ENCODE measurements at places on chromosomes 1 and 21. TPM values are rescaled to one million over a fixed set of nuclear protein-coding genes. Genes with fewer than 3 reads are reported as not detected.
A peak's percentile ranks its signal among the peaks of the same experiment; 100 is the strongest.

- DNase-seq, result no peak
Measured at GRCh38 chr1:7755448-7755847, 15.6 kb upstream of the VAMP3 start.

TNN gene
- 0.18 TPM for total RNA-seq

KRTAP7-1 gene
- total RNA-seq, result not detected

- no peak for DNase-seq
Measured at GRCh38 chr21:46613391-46613790, 8.5 kb upstream of the S100B start.

GRCh38 chr1:53951697-53952096 lies 5.5 kb downstream of the LRRC42 start:
- DNase-seq, result no peak

DNA sequence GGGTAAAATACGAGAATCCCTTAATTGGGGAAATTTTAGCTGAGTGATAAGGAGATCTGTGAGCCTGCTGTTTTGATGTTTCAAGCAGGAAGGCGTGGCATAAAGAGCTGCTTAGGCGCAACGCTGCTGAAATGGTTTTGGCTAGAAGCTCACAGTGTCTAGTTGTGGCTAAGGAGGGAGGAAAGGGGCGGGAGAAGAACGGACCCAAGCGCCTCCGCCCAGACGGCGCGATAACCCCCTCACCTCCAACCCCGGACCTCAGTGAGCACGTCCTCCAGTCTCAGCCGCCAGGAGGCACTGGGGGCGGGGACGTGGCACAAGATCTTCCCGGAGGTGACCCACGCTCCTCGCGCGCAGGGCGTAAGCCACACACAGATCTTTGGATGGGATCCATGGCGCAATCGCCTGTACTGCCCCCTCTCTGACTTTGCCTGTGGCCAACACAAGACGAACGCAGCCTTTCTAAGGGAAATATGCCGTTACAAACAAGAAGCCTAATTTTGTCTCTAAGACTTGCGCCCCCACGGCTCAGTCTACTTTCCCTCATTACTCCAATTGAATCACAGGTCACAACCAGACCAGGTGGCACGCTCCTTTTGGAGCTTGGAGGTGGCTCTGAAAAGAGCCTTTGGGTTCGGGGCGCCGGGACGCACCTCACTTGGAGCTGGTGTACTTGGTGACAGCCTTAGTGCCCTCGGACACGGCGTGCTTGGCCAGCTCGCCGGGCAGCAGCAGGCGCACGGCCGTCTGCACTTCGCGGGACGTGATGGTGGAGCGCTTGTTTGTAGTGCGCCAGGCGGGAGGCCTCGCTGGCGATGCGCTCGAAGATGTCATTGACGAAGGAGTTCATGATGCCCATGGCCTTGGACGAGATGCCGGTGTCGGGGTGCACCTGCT lies 23.4 kb upstream of the RNF187 start:
- DNase-seq, result no peak

DNA sequence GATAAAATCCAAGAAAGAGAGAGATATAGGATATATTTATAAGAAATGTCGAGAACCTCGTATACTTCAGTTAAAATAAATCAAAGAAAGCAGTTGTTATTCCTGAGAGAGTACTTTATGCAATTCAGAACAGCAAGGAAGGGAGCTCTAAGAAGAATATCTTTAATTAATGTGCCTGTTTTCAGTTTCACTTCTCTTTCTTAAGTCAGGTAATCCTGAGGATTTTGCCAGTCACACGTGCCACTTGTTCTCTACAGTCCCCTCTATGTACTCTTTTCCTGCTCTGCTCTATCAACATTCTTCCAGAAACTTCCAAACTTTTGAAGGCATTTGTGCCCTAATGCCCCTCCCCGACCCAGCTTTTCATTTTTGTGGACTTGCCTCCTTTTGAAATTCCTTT lies 211.9 kb downstream of the AKT3 start:
- DNase-seq, result no peak

DNA sequence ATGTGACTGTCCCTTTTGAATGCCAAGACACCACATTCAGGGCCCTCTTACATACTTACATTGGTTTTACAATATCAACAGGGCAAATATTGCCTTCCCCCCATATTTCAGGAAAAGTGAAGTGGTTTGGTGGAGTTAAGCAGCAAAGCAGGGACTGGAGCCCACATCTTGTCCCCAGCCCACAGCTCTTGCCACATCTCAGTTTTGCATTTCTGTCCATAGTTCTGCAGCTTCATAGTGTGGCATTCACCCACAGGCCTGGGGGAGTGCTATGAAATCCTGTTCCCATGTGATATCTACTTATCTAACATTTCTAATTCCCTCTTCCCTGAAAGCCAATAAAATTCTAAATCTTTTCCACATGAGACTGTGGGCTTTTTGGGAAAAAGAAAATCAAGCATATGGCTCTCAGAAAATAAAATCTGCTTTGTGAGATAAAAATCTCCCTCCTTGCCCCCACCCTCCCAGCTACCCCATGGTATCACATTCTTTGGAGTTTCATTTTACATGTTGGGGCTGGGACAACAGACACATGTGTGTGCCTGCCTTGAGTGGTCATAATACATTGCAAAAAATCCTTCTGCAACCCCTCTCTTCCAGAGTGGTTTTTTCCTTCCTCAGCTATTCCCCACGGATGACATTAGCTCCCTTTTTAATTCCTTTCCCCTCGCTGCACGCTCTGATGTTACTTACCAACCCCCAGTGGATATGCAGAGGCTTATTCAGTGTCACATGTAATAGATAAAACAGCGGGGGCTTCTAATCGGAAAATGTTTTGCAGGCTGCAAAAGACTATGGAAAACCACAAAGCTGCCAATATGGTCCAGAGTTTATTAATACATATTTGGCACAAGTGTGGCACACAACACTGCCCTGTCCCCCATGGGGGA lies 20.5 kb upstream of the CD2 start:
- no peak for DNase-seq

GRCh38 chr1:247430434-247430833 lies 14.5 kb downstream of the NLRP3 start:
- no peak for DNase-seq

- peak; percentile 38 for DNase-seq
Measured at GRCh38 chr21:45323487-45324311, 36.0 kb upstream of the POFUT2 start.

CD52 gene
- 541 TPM for total RNA-seq

GRCh38 chr1:228900099-228900885 lies 165.0 kb downstream of the RHOU start:
- DNase-seq, result no peak

DNA sequence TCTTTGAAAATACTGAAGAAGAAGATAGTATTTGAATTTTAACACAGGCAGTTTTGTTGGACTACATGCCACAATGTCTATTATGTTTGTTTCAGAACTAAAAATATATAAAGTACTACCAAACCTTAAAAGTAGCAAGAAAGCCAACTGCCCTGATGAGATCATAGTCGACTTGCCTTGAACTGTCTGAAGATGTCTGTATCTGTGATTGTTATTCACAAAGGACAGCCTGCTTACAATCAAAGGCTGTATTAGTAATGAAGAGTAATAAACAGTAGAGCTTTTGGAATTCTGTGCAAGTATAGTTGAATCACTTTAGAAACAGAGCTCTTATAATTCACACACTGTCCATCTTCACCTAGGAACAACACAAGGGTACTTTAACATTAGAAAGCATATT lies 228.3 kb downstream of the NCAM2 start:
- DNase-seq, result no peak

GRCh38 chr1:47761974-47762373 lies 235.2 kb downstream of the TRABD2B start:
- no peak for DNase-seq

DNA sequence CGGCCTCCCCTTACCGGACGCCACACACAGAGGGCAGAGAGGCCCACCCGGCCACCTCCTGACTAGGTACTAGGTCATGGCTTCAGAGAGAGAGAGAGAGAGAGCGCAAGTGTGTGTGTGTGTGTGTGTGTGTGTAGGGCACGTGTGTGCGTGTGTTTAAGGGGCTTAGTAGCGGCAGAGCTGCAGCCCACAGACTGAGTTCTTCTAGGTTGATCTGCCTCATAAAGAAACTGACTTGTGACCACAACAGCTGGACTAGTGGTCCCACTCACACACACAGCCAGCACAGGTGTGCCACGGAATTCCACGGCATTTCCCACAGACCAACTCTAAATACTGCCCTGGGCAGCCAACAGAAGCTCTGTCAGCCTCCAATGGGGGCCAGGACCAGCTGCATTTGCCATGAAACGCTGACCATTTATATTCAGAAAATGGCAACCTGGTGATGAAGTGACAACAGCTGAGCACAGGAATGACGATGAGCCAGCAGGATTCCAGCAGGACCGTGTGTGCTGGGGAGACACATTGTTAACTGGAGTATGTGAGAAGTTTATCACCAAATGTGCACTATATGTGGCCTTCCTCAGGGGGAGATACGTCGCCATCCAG lies 38.8 kb upstream of the GPR153 start:
- DNase-seq, result no peak

- DNase-seq, result no peak
Measured at GRCh38 chr21:35332841-35333426, 283.8 kb upstream of the RUNX1 start.

DNA sequence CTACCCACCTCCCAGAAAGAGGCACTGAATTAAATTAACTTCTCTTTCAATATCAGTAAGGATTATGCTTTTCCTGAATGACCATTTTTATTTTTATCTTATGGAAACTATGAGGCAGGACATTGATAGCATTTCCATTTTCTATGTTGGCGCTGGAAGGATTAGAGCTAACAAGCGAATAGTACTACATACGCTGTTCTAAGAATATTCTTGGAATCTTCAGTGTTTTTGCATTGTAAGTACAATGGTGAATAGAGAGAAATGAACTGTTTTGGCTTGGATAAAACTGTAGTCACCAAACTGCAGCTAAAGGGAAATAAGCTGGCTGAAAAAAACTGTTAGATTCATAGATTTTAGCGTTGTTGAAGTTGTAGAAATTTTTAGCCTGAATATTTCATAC lies 779.0 kb upstream of the ADGRL4 start:
- no peak for DNase-seq

KRTAP19-5 gene
- not detected for total RNA-seq

HYI gene
- total RNA-seq, result 67.7 TPM

POU2F1 gene
- total RNA-seq, result 20.1 TPM

DNA sequence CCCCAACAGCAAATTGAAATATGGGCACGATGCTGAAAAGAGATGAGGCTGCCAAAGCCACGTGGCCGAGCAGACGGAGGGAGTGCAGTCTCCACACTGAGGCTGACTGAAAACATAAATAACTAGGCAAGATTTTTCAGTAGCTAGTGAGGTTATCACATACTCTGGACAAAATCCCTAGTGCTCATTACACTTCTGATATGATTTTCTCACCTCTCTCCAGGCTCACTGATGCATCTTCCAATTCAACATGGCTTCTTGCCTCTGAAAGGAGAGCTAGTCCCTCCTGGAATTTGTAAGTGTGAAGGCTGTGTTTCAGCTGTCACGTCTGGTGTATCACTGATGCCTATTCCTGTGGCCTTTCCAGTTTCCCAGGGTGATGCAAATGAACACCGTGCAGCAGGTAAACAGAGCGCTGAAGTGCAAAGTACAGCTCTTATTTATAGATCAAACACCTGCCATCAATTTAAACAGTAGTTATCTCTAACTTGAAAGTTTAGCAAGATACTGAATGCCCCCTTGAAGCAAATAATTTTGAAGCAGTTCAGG lies 656.1 kb downstream of the KIF26B start:
- no peak for DNase-seq

AUNIP gene
- not detected for total RNA-seq

DNA sequence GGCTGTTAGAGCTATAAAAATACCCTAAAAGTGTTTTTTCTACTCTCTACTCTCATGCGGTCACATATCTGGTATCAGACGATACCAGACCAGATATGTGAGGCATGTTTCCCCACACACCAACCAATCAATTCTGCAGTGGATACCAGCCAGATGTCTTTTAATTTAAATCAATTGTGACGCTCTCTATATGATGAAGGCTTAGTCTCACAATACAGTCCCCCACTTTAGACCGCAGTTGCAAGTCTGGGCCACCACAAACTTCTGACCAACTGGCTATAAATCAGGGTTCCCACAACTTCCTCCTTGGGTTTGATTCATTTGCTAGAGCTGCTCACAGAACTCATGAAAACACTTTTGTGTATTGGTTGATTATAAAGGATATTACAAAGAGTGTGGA lies 586.1 kb upstream of the ZP4 start:
- DNase-seq, result no peak

- no peak for DNase-seq
Measured at GRCh38 chr1:197320991-197321531, 53.0 kb downstream of the CRB1 start.

GRCh38 chr1:43786960-43787359 lies 79.6 kb downstream of the ST3GAL3 start:
- DNase-seq, result no peak

DNA sequence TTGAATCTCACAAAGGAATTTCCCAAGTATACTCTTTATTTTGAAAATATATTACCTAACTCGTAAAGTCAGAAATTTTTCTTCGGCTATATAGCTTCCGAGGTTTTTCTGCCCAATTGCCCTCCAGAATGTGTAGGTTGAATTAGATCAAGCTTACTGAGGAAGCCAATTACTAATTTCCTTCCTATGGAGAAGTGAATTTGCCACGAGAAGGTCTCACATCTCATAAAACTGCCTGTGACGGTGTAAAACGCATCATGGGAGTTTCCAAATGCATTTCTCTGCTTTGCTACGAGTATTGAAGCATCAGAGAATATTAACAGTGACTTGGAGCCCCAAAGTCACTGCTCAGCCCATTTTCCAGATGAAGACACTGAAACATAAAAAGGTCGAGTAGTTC lies 262.3 kb downstream of the PTBP2 start:
- no peak for DNase-seq

GRCh38 chr1:228781161-228781808 lies 46.0 kb downstream of the RHOU start:
- DNase-seq, result peak; percentile 57

PIGV gene
- total RNA-seq, result 20.3 TPM

All from lower lobe of right lung (tissue), 2 donors.